ENCODE measurements at places on chromosomes 6 and 20. TPM values are rescaled to one million over a fixed set of nuclear protein-coding genes. Genes with fewer than 3 reads are reported as not detected.

The SLPI gene
- not detected for total RNA-seq

The MOCS3 gene
- total RNA-seq: 3.0 TPM

The BFSP1 gene
- 0.27 TPM for total RNA-seq

The CCN5 gene
- total RNA-seq: not detected

The POPDC3 gene
- not detected for total RNA-seq

The EFCAB8 gene
- total RNA-seq: 0.81 TPM

GRCh38 chr6:52063584-52064344 lies 23.6 kb downstream of the PKHD1 start:
- peak overlapping the region; percentile 26 for H3K4me3 ChIP-seq
- H3K4me1 ChIP-seq: peaks cover 11% of the 10 kb centered on the region
- DNase-seq: peak; percentile 45

DNA sequence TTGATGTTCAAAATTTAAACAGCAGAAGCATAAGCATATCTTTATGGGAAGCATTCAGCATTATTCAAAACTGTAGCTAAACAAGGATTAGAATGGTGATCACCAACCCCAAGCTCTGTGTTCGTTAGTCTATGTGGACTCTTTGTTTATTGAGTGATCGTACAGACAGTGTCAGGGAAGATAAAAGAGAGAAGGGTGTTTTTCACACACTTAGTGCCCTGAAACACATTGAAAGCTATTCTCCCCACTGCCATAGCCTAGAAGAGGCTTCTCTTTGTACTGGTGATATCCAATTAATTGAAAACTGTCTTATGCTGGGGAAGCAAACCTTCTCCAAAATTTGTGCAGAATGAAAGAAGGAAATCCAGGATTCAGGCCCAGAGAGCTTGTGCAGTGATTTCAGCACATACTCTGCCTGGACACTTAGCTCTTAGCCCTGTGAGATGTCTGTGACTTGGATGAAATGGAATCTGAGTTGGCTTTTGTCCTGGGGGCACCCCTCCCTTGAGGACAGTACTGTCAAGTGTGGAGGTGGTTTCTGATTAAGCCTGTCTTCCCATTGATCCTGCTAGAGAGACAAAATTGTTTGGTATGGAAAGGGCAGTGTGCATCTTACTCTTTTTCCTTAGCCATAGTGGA lies 125.7 kb upstream of the MTHFD1L start:
- H3K4me1 ChIP-seq: no peaks in the 10 kb centered on the region
- no peaks in the 10 kb centered on the region for H3K27me3 ChIP-seq
- H3K27ac ChIP-seq: no peak overlapping the region
- H3K4me3 ChIP-seq: no peak overlapping the region
- no peak for DNase-seq
- H3K36me3 ChIP-seq: no peaks in the 10 kb centered on the region

- DNase-seq: no peak
- no peak overlapping the region for H3K4me3 ChIP-seq
- H3K36me3 ChIP-seq: no peaks in the 10 kb centered on the region
- H3K4me1 ChIP-seq: no peaks in the 10 kb centered on the region
- peaks cover 9% of the 10 kb centered on the region for H3K27me3 ChIP-seq
- no peak overlapping the region for H3K27ac ChIP-seq
Observed at GRCh38 chr20:6184086-6184485, 61.3 kb upstream of the FERMT1 start.

- no peaks in the 10 kb centered on the region for H3K4me1 ChIP-seq
- H3K4me3 ChIP-seq: no peak overlapping the region
- no peak for DNase-seq
- no peaks in the 10 kb centered on the region for H3K36me3 ChIP-seq
Observed at GRCh38 chr6:23566418-23566817, 559.6 kb upstream of the NRSN1 start.

DNA sequence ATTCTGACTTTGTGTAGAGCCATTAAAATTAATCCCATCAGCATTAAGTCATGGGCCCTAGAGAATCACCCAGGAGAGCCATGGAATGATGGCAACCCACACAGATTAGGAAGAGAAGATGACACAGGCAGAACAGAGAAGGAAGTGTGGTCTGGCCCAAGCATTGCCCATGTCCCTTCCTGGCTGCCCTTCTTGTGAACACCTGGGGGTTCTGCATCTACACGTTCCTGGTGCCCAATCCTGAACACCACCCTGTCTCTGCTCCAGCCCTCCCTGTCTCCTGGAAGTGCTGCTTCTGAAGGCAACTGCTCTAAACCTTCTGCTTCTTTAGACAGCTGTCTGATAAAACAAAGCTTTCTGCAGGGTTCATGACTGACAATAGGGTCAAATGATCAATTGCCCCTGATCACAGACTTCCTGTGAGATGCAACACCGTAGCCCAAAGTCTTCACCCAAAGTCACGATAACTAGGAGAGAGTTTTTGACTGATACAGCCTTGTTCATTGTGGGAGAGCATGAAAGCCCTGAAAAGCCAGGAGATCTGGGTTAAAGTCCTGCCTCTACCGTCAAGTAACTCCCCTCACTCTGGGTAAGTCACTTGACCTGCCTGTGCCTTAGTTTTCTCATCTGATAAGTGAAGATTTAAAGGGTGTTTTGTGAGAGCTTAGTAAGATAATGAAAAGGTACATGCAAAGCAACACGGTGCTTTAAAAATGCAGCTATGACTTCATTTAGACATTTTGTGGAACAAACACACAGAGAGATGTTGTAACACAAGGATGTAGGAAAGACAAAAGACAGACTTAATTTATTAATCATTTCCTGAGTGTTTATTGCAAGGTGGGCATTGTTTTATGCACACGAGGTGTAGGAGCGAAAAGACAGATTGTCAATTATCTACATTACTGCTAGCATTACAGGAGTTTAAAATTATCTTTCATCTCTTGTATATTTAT lies 291.2 kb upstream of the STXBP5 start:
- H3K27me3 ChIP-seq: no peaks in the 10 kb centered on the region
- no peaks in the 10 kb centered on the region for H3K36me3 ChIP-seq
- H3K4me1 ChIP-seq: no peaks in the 10 kb centered on the region
- no peak for DNase-seq

- H3K27ac ChIP-seq: no peak overlapping the region
- no peaks in the 10 kb centered on the region for H3K27me3 ChIP-seq
- no peaks in the 10 kb centered on the region for H3K36me3 ChIP-seq
- H3K4me3 ChIP-seq: no peak overlapping the region
- H3K4me1 ChIP-seq: no peaks in the 10 kb centered on the region
Observed at GRCh38 chr6:73302339-73302738, 39.3 kb upstream of the KHDC1 start.

Measured in CD4-positive, alpha-beta T cell (primary cell).